CD4-positive, alpha-beta T cell treated with Interleukin-17A for 4 hours (primary cell): ENCODE measurements at places on chromosomes 12 and 14.

GRCh38 chr12:116613256-116613655 lies 54.1 kb downstream of the MAP1LC3B2 start:
- DNase-seq, result no peak

DNA sequence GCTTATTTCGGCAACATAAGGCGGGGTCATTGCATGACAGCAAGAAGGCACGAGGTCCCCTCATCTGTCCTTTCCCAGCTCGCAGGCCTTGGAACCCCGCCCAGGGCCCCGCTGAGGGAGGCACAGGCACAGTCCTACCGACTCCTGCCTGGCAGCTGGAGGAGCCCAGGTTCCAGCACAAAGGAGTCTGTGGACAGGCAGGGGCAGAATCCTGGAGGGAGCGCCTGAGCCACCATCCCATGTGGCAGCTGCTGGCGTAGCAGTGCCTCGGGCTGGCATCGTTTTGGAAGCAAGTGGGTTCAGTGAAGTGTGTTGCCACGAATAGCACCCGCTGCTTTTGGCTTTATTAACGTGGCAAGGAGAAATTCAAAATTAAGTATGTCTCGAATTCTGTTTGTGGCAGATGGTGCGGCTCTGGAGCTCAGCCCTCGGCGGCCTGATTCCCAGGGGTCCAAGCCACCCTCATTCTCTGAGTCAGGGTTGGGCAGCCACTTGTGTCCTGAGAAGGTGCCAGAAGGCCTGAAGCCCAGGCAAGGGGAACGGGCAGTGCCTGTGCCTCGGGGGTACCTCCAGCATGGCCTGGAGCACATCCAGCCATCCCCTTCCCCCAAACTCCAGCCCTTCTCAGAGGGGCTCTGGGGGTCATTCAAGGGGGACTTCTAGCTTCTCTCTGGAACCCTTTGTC lies 35.9 kb downstream of the SLC8B1 start:
- no peak for DNase-seq

DNA sequence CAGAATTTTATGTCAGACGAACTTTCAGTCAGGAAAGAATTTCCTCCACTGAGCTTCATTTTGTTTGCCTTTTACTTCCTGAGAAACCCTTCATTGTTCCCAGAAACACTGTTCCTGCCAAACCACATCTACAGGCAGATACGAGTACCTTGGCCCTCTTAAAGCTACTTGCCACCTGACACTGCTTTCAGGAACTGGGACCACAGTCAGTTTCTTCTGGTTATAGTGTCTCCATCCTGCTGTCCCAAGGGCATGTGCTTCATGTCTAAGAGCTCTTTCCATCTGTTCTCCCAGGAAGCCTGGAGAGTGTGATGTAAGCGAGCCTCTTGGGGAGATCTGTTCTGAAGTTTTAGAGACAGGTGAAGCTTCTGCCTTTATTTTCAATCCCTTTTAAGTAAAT lies 161.7 kb upstream of the PLEKHA5 start:
- no peak for DNase-seq

DNA sequence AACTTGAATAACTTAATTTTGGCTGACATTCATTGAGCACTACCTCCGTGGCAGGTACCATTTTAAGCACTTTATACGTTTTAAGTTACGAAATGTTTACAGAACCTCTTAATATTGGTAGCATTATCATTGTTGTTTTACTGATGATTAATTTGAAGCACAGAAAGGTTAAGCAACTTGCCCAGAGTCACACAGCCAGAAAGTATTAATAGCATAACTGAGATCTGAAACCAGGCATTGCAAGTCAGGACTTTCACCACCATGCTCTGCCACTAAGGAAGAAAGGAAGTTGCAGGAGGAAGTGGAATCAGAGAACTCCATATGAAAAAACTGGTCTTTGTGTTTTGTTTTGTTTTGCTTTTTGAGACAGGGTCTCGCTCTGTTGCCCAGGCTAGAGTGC lies 28.2 kb upstream of the BCAT1 start:
- DNase-seq, result no peak

DNA sequence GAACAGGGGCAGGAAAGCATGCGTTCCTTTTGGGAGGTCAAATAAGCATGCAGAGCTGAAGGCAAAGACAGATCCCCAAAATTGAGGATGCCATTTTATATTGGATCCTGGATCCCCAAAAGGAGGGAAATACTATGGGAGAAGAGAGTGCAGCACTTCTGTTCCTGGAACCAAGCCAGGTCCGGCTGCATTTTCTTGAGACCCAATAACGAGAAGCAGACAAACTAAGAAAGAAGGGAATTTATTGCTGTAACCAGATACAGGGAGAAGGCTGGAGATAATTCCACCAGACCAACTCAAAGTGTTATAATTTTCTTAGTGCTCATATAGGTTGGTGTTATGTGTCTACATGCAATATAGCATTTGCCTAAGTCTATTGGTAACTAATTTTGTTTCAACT lies 60.8 kb downstream of the PDE6H start:
- no peak for DNase-seq

- DNase-seq, result no peak
Observed at GRCh38 chr12:95446506-95446900, 27.4 kb upstream of the METAP2 start.

- no peak for DNase-seq
Observed at GRCh38 chr12:54412786-54413185, 6.3 kb downstream of the ITGA5 start.

GRCh38 chr14:92747701-92748258 lies 647 bp downstream of the LGMN start:
- DNase-seq, result no peak

DNA sequence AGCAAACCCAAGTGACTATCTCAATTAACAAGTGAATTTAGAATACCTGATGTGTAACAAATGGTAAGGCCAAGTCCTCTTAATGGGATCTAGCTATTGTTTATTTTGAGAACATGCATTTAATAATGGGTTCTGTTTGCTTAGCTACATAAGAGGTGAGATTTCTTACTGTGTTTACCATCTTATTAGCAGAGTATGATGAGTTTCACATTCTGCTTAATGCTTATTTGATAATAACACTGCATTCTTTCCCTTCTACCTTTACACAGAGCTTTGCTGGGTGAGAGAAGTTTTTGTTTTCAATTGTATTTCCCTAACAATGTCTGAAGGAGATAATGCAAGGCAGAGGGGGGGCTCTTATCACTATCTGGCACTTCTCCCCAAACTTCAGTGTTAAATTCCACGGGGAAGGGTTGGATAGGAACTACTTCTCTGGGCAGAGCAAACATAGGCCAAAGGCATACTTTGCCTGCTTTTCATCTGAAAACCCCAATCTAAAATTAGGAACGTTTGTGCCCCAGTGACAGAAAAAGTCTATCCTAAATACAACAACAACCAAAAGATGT lies 129.0 kb upstream of the ATXN7L3B start:
- no peak for DNase-seq

DNA sequence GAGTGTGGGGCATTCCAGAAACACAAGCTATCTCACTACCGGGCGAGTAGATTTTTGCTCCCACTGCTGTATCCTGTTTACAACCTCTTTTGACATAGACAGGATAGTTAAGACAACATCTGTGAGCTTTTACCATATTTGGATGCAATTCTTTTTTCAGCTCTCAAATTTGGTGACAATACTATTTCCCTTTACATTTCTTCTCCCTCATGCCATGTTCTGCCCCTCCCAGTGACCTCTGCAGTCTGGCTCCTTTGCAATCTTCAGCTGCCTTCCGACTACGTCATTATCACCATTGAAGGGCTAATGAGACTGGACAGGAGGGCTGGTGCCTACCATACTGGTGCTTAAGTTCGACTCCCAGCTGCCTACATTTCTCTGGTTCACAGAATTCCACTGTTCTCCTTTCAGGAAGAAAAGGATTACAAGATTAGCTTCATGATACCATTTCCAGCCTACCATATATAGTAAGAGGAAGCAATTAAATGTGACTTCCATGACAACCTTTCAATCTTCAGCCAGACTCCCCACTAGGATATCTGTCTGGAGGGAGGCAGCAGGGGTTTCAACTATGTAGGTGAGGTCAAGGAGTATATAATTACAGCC lies 251.6 kb downstream of the PHLDA1 start:
- DNase-seq, result no peak

GRCh38 chr12:120642121-120642520 lies 1.7 kb downstream of the CABP1 start:
- no peak for DNase-seq

DNA sequence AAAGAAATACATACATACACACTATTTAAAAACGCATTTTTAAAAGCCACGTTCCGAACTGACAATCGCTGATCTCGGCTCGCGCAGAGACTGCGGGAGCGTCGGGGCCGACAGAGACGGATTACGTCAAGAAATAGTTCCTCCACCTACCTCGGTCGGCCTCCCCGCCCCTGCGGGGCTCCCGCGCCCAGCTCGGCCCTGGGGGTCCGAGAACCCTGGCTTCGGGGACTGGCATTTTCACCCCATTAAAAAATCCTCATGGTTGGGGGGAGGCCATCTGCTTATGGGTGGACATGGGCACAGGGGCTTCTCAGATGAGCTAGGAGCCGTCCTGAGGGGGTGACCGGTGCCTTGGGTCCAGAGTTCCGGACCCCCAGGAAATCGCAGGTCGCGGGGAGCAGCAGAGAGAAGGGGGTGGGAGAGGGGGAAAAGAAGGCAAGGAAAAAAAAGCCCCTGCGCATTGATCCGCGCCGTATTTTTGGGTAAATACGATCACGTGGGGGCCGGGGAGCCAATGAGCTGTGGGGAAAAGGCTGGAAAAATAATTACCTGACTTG lies 324 bp upstream of the HOXC9 start:
- no peak for DNase-seq

- no peak for DNase-seq
Observed at GRCh38 chr12:5262450-5262849, 169.5 kb upstream of the NTF3 start.

GRCh38 chr12:113823016-113823415 lies 143.1 kb downstream of the RBM19 start:
- DNase-seq, result no peak

- no peak for DNase-seq
Observed at GRCh38 chr14:63705561-63706070, 22.2 kb downstream of the SGPP1 start.

DNA sequence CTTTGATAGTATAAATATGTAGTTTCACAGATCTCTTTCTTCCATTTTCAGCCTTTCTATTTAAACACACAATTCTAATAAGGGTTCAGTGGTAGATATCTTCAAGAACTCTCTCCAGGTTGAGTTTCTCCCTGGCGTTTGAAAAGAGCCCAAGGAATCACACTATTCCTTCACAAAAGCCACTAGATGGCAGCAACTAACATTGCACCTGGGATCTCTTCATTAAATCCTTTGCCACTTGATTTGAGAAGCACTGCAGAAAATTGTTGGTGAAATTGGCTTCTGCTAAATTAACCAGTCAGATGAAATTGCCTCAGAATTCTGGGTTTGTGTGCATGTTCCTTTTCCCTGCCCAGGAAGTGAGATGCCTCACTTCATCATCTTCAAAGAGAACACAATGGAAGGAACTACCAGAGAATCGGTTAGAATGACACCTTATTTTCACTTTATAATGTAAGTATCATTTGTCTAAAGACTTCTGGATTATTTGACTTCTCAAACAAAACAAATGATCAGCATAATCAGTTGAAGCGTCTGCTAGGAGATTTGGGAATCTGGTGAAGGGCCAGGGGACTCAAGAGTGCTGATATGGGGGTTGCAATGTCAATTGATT lies 6.8 kb downstream of the CCDC198 start:
- DNase-seq, result no peak

DNA sequence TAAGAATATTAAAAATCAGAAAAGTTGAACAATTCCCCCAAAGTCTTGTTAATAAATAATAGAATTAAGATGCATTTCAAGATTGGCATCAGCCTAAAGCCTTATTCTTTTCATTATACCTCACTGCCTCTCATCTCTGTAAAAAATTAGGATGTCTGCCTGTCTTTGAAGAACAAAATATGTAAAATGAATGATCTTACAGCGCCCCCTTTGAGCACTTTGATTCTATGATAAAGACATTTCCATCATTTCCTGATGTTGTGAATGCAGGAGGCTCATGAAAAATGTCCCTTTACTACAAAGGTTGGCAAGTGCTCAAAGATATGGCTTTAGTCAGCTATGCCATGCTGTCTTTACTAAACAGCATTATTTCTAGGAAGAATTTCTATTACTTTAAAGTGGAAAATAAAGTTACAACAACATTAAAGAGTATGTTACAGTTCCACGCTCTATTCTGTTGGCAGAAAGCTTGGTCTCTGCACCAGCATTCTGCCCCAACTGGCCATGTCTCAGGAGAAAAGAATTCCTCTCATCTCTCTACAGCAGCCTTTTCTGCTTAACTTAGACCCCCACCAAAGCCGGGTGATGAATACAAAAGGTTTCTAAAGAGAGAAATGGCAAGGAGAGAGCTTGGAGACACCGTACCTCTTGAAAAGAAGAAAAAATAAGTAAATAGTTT lies 95.1 kb downstream of the LLPH start:
- no peak for DNase-seq

GRCh38 chr12:44611538-44611937 lies 264.6 kb downstream of the NELL2 start:
- DNase-seq, result no peak

GRCh38 chr12:16070113-16070512 lies 159.0 kb downstream of the DERA start:
- no peak for DNase-seq

- no peak for DNase-seq
Observed at GRCh38 chr12:27967551-27968054, 4.9 kb downstream of the PTHLH start.

- DNase-seq, result no peak
Observed at GRCh38 chr14:99684410-99684934, 374 bp downstream of the CYP46A1 start.

GRCh38 chr12:72995616-72996015 lies 723.4 kb downstream of the TRHDE start:
- DNase-seq, result no peak

GRCh38 chr12:65171073-65171472 lies 1.7 kb downstream of the LEMD3 start:
- no peak for DNase-seq

GRCh38 chr12:49133014-49133413 lies 1.8 kb upstream of the TUBA1B start:
- DNase-seq, result no peak

- no peak for DNase-seq
Observed at GRCh38 chr12:115049614-115050013, 365.6 kb upstream of the TBX3 start.
